ENCODE measurements at places on chromosomes 5 and 9.

GRCh38 chr5:105554568-105555169, 1992.1 kb upstream of the NUDT12 start:
- no peak for DNase-seq

GRCh38 chr5:7329141-7329540, 66.8 kb upstream of the ADCY2 start:
- DNase-seq = no peak

GRCh38 chr5:58481828-58482227, 9.4 kb upstream of the GAPT start:
- no peak for DNase-seq

GRCh38 chr9:133982971-133983720, 9.0 kb downstream of the VAV2 start:
- DNase-seq = no peak

- DNase-seq = peak; percentile 11
Measured at GRCh38 chr9:134060546-134060945, 7.3 kb downstream of the BRD3 start.

DNA sequence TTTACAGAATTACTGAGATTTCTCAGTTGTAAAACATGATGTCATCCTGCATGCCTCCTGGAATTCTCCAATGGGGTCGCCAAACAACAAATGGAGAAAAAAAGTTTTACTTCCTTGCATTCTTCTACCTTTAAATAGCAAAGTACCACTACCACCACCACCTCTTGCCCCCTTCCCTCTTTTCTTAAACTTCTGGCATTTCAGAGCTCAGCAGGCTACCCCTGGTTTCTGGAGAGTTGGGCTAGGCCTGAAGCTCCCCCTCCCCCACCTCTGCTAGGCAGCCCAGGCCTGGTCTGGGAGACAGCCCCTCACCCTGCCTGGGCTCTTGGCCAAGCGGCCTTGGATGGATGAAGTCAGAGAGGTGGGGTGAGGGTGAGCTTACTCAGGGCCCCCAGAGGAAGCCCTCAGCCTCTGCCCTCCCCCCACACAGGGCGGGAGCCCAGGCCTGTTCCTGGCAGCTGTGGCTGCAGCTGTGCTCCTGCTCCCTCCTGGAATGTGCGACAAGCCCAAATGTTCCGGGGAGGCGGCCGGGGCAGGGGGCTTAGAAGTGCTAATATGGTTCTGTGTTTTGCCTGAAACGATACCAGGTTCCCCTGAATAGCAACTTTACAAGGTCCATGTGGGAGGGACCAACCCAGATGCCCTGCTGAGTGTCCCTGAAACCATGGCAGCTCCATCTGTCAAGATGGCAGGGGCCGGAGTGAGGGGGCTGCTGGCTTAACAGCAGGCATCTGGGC, 6.0 kb upstream of the CCIN start:
- no peak for DNase-seq

DNA sequence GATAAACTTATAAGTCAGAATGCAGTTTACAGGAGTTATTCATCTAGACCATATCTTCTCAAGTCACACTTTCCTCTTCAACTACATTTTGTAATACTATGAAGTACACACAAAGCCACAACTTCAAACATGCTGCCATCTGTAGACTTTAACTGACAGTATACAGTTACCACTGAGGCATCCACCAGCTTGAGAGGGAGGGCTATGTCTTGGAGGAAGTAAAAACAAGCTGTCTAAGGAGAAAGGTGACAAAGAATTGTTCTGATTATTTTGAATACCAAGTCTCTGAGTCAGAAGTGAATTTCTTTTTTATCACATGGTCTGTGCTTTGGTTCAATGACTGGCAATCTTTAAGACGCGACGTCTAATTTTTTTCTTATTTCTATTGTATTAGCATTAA, 97.6 kb upstream of the CDH10 start:
- no peak for DNase-seq

All from activated naive CD4-positive, alpha-beta T cell treated with anti-CD3 and anti-CD28 coated beads, Interleukin-2, amount 10 ng/mL, durations not matched to agents 7 days and 5 days (primary cell).